Immature natural killer cell (primary cell): ENCODE measurements at places on chromosomes 7 and 10.

DNA sequence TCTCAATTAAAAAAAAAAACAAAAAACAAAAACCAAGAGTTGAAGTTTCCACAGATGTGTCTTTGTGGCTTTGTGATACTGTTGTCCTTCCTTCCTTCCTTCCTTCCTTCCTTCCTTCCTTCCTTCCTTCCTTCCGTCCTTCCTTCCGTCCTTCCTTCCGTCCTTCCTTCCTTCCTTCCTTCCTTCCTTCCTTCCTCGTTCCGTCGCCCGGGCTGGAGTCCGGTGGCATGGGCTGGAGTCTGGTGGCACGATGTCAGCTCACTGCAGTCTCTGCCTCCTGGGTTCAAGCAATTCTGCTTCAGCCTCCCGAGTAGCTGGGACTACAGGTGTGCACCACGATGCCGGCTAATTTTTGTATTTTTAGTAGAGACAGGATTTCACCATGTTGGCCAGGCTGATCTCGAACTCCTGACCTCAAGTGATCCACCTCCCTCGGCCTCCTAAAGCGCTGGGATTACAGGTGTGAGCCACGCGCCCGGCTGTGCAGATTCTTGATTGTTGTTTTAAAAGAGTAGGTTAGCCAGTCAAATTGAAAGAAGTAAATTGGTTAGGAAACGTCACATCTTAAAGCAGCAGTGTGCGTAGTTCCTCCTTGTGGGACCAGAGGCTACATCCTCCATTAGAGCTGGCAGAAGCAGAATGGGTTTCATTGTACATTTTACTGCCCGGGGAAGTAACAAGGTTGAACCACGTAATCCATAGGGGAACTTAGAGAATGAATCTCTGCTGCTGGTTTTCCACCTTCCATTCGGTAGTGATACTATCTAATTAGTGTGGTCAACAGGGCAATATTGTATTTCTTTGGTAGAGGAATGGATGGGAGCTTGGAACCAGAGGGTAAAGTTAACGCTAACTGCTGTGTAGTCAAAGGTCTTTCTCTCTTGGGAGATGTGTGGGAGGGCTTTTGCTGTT lies 20.6 kb downstream of the DNAJB6 start:
- no peak for DNase-seq

DNA sequence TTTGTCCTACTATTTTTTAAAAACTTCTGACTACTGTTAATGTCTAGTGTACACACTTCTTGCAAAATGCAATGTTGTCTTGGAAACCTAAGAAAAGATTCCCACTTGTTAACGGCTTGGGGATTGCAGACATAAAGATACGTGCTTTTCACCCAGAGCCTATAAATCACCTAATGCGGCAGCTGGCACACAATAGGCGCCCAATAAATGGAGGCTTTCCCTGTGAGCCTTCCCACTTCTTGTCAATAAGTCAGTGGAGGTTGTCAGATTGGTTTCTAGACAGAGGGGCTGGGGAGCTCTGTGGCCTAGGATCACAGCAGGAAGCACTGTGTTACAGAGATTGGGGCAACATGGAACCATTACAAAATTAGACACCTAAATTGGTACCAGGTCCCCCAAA lies 74.7 kb downstream of the VSTM4 start:
- DNase-seq, result no peak

- no peak for DNase-seq
These were observed 817.6 kb downstream of the TNS3 start for GRCh38 chr7:46764100-46764936.

DNA sequence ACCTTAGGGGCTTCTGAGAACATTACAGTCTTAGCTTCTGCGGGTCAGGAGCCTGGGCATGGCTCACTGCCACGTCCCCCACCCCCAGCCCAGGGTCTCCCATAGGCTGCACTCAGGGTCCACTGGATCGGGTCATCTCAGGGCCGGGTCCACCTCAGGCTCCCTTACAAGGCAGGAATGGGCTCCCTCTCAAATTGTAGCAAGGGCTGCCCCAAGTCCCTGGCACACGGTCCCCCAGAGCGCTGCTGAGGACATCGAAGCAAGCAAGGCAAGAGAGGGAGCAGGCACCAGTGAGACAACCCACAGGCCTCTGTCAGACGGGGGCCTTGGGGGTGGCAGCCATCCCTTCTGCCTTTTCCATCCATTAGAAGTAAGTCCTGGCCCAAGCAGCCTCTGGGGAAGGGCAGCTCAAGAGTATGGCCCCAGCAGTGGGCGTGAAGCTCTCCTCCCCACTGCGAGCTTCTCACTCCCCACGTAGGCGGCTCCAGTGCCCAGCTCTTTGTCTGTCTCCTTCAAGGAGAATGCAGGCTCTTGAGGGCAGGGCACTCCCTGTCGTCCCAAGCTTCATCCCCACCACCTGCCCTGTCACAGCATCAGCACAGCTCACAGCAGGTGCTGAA lies 18.0 kb upstream of the RET start:
- DNase-seq, result no peak

DNA sequence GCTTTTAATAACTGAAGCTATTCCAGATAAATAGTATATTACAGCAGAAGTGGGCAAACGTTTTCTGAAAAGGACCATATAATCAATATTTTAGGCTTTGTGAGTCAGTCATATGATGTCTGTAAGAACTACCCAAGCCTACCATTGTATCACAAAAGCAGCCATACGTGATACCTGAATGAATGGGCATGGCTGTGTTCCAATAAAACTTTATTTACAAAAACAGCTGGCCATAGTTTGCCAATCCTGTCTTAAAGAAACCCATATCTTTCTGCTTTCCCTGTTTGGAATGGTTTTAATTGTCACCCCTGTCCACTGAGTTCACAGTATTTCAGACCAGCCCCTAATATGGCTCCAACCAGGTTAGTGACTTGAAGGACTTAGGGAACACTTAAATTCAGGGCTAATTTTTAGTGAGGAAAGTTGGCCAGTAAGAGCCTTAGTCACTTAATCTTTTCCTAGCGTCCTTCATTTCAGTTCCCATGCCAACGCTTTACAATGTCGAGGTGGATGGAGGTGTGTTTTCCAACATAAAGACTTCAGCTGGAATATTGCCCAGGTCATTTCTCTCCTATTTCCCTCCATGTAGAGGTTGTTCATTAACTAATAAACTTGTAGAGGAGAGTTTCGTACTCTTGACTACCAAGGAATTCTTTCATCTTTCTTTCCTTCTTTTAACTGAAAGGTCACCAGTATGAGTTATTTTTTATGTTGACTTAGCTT lies 184.5 kb downstream of the TRIL start:
- DNase-seq, result no peak

DNA sequence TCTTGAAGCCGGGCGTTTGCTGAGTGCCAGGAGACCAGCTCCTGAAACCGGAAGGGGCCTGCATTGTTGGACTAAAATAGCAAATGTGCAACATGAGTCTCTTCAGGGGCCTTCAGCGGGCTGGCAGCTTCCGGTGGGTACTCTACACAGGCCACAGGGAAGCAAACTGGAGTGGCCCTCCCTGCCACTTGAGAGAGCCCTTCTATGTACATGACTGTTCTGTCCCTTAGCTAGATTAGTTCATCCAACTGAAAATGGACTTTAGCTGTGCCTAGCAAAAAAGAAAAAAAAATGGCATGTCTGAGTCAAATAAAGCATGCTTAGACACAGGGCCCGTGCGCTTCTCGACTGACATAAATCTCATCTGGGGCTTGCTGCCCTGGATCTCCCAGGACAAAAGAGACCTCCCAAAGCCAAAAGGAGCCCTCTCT lies 115.3 kb upstream of the TCF7L2 start:
- no peak for DNase-seq

- no peak for DNase-seq
These were observed 24.9 kb downstream of the C7orf25 start for GRCh38 chr7:42886893-42887505.

GRCh38 chr7:82234457-82235049 lies 209.0 kb downstream of the CACNA2D1 start:
- DNase-seq, result no peak

GRCh38 chr7:18724318-18724717 lies 228.8 kb downstream of the HDAC9 start:
- no peak for DNase-seq

DNA sequence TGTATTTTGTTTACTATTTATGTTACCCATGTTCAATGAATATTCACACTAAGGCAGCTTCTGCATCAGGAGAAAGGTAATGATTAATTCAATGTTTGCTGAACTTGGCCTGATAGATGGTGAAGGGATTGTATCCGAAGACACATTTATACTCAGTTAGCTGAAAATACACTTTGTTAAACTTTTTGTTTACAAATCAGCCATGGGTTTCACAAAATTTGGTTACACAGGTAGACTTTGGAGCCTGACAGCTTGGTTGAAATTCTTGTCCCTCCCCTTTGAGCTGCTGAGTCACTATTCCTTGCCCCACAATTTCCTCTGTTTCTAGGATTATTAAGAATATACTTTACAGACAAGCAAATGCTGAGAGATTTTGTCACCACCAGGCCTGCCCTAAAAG lies 162.6 kb downstream of the PPP1R3A start:
- no peak for DNase-seq

DNA sequence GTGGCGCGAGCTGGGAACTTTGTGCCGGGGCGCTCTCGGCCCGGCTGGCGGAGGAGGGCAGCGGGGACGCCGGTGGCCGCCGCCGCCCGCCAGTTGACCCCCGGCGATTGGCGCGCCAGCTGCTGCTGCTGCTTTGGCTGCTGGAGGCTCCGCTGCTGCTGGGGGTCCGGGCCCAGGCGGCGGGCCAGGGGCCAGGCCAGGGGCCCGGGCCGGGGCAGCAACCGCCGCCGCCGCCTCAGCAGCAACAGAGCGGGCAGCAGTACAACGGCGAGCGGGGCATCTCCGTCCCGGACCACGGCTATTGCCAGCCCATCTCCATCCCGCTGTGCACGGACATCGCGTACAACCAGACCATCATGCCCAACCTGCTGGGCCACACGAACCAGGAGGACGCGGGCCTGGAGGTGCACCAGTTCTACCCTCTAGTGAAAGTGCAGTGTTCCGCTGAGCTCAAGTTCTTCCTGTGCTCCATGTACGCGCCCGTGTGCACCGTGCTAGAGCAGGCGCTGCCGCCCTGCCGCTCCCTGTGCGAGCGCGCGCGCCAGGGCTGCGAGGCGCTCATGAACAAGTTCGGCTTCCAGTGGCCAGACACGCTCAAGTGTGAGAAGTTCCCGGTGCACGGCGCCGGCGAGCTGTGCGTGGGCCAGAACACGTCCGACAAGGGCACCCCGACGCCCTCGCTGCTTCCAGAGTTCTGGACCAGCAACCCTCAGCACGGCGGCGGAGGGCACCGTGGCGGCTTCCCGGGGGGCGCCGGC lies 870 bp downstream of the FZD1 start:
- no peak for DNase-seq

- DNase-seq, result peak; percentile 80
These were observed 1.2 kb downstream of the CALY start for GRCh38 chr10:133335246-133336117.

- no peak for DNase-seq
These were observed 25.0 kb upstream of the FZD1 start for GRCh38 chr7:91239171-91239604.

- DNase-seq, result no peak
These were observed 291.1 kb upstream of the LYZL1 start for GRCh38 chr10:28997734-28998133.

GRCh38 chr10:29966269-29966668 lies 93.1 kb downstream of the JCAD start:
- no peak for DNase-seq

- DNase-seq, result no peak
These were observed 40.4 kb downstream of the MTURN start for GRCh38 chr7:30175180-30175579.

DNA sequence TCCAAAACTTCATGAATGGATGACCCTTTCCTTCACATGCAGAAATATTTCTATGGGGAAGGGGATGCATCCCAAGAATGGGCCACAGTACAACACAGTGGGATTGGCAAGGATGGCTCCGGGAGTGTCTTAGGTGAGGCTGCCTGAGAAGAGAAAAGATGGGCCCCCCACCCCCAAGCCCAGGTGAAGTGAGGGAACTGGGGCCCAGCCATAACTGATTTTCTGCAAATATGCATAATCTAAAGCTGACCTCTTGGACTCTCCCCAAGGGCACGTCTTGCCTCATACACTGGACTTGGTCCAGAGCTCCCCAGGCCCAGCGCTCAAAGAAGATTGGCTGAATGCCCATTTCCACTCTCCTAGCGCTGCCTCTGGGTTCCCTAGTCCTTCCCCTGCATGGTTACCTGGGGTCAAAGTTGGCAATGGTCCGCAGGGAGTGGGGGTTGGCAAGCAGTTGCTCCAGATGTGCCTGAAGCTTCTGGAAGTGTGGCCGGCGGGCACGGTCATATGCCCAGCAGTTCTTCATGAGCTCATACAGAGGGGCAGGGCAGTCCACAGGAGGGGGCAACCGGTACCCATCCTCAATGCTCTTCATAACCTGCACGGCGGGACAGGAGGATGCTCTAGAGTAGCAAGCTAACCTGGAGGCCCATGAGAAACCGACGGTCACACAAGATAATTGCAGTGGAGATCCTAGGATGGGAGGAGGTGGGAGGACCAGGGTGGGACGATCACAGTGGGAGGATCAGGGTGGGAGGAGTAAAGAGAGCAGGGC lies 12.3 kb downstream of the ZYX start:
- no peak for DNase-seq

- no peak for DNase-seq
These were observed 7.8 kb upstream of the SRPK2 start for GRCh38 chr7:105396566-105396965.

DNA sequence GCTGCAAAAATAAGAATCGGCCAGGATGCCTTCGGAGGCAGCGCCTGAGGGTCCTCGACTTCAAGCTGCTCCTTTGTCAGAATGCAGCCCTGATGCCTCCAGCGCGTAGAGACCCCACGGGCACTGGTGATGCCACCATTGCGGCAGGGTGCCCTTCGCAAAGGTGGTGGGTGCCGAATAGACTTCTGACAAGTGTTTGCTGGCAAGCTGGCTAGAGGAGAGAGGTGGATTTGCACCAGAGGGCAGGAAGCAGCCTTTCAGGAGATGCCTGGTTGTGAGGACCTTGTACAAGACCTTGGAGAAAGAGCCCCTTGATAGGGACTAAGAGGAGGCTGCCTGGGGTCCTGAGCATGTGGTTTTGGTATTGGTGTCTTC lies 103.2 kb upstream of the PPIF start:
- DNase-seq, result no peak

GRCh38 chr10:8023851-8024250 lies 30.6 kb upstream of the GATA3 start:
- DNase-seq, result no peak

DNA sequence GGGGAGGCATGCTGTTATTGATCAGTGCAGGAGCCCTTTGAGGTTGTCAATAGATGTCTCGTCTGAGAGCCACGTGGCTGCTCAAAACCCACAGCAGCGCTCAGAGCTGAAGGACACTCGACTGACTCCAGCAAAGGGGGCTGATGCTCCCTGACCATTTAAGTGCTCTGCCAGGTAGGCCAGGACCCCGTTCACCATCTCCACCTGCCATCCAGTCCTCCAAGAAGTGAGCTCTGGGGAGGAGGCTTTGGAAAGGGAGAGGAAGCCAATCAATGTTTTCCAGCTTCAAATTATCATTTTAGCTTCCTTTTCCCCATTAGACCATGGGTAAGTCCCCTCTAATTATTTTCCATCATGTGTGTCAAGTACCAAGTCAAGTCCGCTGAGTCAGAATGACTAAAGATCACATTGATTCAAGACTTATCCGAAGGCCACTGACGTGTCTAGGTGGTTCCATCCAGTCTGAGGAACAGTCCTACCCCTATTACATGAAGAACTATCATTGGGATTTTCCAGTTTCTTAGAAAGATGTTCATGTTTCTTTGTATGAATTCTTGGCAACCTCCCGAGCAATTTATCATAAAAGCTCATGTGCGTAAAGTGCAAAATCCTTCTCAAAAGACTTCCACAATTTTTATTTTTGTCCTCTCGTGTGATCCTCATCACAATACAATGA lies 302.6 kb upstream of the LYZL1 start:
- no peak for DNase-seq
